ENCODE measurements at places on chromosomes 3 and 15. TPM values are rescaled to one million over a fixed set of nuclear protein-coding genes. Genes with fewer than 3 reads are reported as not detected.

DNA sequence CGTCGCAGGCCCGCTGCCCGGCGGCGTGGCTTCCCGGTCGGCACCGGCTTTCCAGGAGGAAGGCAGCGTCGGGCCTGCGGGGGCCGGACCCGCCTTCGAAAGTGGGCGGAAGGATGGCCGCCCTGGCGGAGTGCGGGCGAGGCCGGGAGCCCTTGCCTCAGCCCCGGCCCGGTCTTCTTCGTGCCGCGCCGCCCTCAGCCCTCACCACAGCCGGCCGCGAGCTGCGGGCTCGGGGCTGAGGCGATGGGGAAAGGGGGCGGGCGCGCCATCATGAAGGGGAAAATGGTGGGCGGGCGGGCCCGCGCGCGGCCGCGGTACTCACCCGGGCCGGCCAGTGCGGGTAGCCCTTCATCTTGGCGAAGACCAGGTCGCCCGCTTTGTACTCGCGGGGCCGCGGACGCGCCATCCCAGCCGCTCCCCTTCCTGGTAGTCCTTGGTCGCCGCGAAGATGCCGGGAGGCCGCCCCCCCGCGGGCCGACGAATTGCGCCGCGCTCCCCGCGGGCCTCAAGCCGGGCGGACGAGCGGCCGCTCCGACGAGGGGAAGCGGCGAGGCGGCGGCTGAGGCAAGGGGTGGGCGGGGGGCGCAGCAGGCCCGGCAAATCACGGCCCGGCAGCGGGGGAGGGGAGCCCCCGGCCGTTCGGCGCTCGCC is 489 bp downstream of the HDGFL3 start:
- no peaks in the 10 kb centered on the region for H3K36me3 ChIP-seq
- no peaks in the 10 kb centered on the region for H3K27me3 ChIP-seq
- H3K4me3 ChIP-seq: peak overlapping the region; percentile 24
- DNase-seq: peak; percentile 75
- H3K27ac ChIP-seq: no peak overlapping the region

- DNase-seq: no peak
- H3K4me3 ChIP-seq: no peak overlapping the region
- H3K27ac ChIP-seq: no peak overlapping the region
- H3K36me3 ChIP-seq: no peaks in the 10 kb centered on the region
Observed at GRCh38 chr3:150527464-150528255, 18.6 kb downstream of the SERP1 start.

Gene EFCC1
- total RNA-seq: 0.29 TPM

- no peaks in the 10 kb centered on the region for H3K36me3 ChIP-seq
- H3K4me3 ChIP-seq: no peak overlapping the region
- DNase-seq: no peak
Observed at GRCh38 chr3:100769693-100770092, 60.4 kb downstream of the TFG start.

DNA sequence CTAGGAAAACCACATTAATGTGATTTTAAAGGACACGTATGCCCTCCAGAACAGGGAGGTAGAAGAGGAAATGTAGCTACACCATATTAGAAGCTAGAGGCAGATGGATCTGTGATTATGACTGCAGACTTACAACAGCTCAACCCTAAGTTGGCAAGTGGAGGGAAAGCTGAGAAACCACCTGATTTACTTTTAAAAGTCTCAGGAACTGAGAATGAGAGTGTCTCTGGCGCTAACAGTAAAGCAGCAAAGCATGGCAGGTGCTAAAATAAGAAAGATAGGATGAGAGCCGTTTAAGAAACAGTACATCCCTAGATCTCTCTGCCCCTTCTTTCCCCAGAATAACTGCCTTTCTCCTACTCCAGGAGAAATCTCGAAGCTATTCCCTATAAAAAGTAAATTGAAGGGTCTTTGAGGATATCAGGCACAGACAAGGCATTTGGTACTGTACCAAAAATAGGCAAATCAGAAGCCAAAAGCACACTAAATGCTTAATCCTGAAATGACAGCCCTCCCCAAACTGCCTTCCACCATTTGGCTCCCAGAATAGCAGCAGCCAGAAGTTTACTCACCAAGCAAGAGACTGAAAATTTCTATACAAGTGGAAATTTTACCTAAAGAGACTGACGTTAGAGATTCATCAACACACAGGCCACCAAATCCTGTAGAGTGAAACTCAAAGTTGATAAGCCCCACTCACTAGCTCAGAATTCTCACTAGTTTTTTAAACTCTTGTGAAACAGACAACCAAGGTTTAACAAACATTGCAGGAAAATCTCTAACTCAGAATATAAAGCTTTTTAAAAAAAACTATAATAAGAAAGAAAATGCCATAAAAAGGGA is 34.3 kb upstream of the PARP14 start:
- no peak overlapping the region for H3K27ac ChIP-seq
- no peaks in the 10 kb centered on the region for H3K4me1 ChIP-seq
- H3K4me3 ChIP-seq: no peak overlapping the region
- no peak for DNase-seq
- peaks cover 2% of the 10 kb centered on the region for H3K27me3 ChIP-seq

Gene FGF7
- total RNA-seq: 7.8 TPM

GRCh38 chr15:90787881-90788280 is 70.7 kb downstream of the BLM start:
- no peaks in the 10 kb centered on the region for H3K36me3 ChIP-seq
- no peak overlapping the region for H3K27ac ChIP-seq
- DNase-seq: no peak
- H3K27me3 ChIP-seq: no peaks in the 10 kb centered on the region

- H3K4me1 ChIP-seq: peaks cover 10% of the 10 kb centered on the region
- peaks cover 15% of the 10 kb centered on the region for H3K27me3 ChIP-seq
- H3K36me3 ChIP-seq: no peaks in the 10 kb centered on the region
- H3K4me3 ChIP-seq: no peak overlapping the region
- DNase-seq: no peak
- H3K27ac ChIP-seq: no peak overlapping the region
Observed at GRCh38 chr15:66586155-66586976, 20.6 kb upstream of the LCTL start.

Gene HESX1
- 0.40 TPM for total RNA-seq

DNA sequence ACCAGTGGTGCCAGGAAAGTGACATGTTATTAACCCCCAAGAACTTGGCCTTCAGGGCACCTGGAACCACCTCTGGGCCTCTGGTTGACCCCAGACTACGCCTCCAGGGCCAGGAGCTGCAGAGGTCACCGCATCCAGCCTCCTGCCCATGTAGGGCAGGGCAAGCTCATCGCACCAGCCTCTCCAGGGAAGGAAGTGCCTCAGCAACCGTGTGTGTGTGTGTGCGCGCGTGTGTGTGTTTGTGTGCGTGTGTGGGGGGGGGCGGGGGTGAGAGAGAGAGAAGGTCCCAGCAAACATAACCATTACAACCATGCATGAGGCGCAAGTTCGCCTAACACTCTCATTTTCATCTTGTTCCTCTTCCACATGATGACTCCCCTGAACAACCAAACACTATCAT is 31.8 kb downstream of the RAB6B start:
- H3K27me3 ChIP-seq: no peaks in the 10 kb centered on the region
- H3K4me1 ChIP-seq: peaks cover 10% of the 10 kb centered on the region
- no peak overlapping the region for H3K27ac ChIP-seq
- H3K36me3 ChIP-seq: peaks cover 6% of the 10 kb centered on the region
- DNase-seq: no peak

GRCh38 chr3:194422188-194422587 is 23.1 kb upstream of the GP5 start:
- H3K4me3 ChIP-seq: no peak overlapping the region
- no peak overlapping the region for H3K27ac ChIP-seq
- no peak for DNase-seq
- H3K27me3 ChIP-seq: no peaks in the 10 kb centered on the region
- H3K36me3 ChIP-seq: peaks cover 19% of the 10 kb centered on the region

DNA sequence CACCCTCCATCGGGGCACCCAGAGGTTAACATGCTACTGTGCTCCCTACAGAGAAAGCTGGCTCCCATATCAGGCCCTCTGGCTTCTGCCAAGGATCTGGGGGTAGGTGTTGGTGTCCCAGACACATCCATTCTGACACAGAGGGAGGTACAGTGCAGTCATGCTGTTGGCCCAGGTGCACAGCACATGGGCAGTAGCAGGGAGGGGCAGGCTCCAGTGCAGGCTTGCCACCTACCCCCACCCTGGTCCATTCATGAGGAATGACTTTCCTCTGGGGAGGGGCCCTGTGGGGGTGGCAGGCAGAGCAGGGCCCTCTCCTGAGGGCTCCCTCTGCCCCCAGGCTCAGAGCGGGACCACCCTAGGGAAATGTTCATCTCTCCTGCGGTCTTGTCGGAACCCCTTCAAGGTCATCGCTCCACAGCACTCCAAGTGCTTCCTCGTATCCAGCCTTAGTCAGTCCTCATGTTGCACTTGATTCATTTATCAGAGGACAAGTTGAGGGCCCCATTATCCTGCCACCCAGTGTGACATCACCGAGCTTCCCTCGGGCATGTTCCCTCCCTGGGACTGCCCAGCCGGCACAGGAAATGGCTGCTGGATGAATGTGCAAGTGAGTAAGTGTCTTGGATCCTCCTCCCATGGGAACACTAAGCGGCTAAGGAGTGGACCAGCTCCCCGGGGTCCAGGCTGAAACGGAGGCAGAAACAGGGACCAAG is 10.0 kb downstream of the DUSP7 start:
- peak overlapping the region; percentile 57 for H3K4me3 ChIP-seq
- no peaks in the 10 kb centered on the region for H3K36me3 ChIP-seq
- peaks cover under 1% of the 10 kb centered on the region for H3K27me3 ChIP-seq
- peaks cover 27% of the 10 kb centered on the region for H3K4me1 ChIP-seq

GRCh38 chr15:57824186-57824585 is 117.7 kb downstream of the POLR2M start:
- H3K4me3 ChIP-seq: no peak overlapping the region
- no peaks in the 10 kb centered on the region for H3K4me1 ChIP-seq
- DNase-seq: no peak
- H3K27ac ChIP-seq: no peak overlapping the region
- H3K27me3 ChIP-seq: peaks cover 20% of the 10 kb centered on the region

DNA sequence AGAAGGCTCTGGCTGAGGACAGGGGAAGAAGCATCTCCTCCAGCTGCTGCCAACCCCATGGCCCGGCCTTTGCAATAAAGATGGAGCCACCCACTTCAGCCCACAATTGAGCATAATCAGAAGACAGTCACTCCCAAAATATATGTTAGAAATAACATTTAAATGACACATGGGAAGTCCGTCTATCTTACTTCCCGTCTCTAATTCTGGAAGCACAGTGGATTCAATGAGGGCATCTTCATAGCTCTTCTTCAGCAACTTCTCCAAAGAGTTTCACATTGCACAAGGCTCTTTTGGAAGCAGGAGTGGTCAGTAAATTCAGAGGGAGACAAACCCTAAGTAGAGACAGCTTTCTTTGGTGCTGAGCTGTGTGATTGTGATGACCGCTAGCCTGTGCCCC is 67.0 kb upstream of the SEC61A1 start:
- no peak overlapping the region for H3K4me3 ChIP-seq
- H3K27ac ChIP-seq: no peak overlapping the region
- no peaks in the 10 kb centered on the region for H3K36me3 ChIP-seq
- no peaks in the 10 kb centered on the region for H3K4me1 ChIP-seq
- peaks cover 5% of the 10 kb centered on the region for H3K27me3 ChIP-seq

DNA sequence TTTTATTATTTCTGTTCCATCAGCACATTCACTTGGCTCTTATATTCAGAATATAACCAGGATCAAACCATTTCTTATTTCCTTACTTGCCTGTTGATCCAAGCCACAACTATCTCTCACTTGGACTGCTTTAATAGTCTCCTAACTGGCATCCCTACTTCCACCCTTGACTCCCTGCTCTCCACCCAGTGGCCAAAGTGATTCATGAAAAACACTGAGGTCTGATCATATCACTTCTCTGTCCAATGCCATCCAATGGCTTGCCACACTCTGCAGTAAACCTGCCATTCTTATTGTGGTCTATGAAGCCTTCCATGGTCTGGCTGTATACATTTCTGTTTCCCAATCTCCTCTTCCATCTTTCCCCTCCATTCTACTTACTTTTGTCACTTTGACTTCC is 576.1 kb downstream of the PDCD6IP start:
- H3K4me1 ChIP-seq: no peaks in the 10 kb centered on the region
- H3K36me3 ChIP-seq: no peaks in the 10 kb centered on the region
- H3K27ac ChIP-seq: no peak overlapping the region

GRCh38 chr3:81462921-81463320 is 298.5 kb downstream of the GBE1 start:
- no peaks in the 10 kb centered on the region for H3K36me3 ChIP-seq
- H3K27ac ChIP-seq: no peak overlapping the region
- peaks cover 5% of the 10 kb centered on the region for H3K4me1 ChIP-seq
- no peak for DNase-seq
- no peaks in the 10 kb centered on the region for H3K27me3 ChIP-seq

DNA sequence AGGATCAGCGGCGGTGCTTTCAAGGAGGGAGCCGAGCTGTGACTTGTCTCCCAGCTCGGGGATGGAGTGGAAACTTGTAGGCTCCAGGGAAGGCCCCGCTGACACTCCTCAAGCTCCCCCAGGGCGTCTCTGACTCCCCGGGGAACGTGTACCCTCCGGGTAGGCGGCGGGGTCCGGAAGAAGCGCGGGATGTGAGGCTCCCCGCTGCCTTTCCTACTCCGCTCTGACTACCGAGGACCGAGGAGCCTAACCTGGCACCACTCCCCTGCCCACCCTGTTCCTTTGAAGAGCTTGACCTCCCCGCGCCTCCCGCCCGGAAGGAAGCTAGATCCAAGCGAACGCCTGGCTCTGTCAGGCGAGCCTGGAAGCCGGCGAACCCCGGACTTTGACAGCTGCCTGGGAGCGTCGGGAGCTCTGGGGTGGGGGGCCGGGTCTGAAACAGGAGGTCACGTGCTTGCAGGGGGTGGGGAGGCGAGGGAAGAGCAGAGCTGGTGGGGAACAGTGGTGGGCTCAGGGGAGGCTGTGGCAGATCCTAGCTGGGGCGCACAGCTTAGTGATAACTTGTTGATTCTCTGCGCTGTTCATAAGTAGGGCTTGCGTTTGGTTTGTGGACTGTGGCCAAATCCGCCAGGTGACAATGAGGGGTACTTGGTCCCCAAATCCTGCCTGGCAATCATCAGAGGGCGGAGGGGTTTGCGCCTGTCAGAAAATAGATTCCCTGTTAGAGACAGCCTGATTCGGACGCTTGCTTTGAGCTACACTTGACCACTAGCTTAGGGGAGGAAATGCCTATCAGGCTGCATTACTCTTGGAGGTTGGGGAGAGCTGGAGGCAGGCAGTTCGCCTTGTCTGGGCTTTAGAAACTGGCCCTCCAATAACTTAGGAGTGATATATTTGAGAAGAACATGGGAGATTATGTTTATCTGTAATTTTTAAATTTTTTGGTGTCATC is 1.2 kb downstream of the CLSTN2 start:
- H3K27ac ChIP-seq: no peak overlapping the region
- no peaks in the 10 kb centered on the region for H3K36me3 ChIP-seq
- DNase-seq: no peak
- peaks cover 54% of the 10 kb centered on the region for H3K27me3 ChIP-seq
- H3K4me3 ChIP-seq: peak overlapping the region; percentile 89

DNA sequence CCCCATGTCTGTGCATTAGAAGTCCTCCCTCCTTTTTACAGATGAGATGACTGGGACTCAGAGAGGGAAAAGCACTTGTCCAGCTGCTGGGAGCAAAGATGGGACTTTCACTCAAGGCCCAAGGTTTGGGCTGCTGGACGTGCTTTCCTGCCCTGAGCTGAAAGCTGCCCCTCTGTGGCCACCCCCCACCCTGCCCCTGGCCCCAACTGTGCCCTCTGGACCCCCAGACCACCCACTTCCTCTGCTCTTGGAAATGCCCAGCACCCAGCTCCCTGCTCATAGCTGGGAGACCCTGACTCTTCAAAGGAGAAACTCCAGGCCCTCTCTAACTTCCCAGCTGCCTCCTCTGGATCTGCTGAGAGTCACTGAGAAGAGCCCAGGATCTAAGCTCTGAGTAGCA is 20.7 kb downstream of the GRIP2 start:
- H3K27me3 ChIP-seq: peaks cover 7% of the 10 kb centered on the region
- no peak overlapping the region for H3K4me3 ChIP-seq
- no peaks in the 10 kb centered on the region for H3K36me3 ChIP-seq
- no peak overlapping the region for H3K27ac ChIP-seq
- no peaks in the 10 kb centered on the region for H3K4me1 ChIP-seq

All from type B pancreatic cell (in vitro differentiated cells).